Body of pancreas (tissue), 4 donors: ENCODE measurements at places on chromosomes 2 and 18. TPM values are rescaled to one million over a fixed set of nuclear protein-coding genes. Genes with fewer than 3 reads are reported as not detected.

L3MBTL4 gene
- 11.2 TPM for total RNA-seq

TEX44 gene
- not detected for total RNA-seq

STPG4 gene
- total RNA-seq: not detected

ALPI gene
- total RNA-seq: not detected

- DNase-seq: no peak
These were observed 20.5 kb downstream of the SETBP1 start for GRCh38 chr18:44701227-44701626.

- no peak for DNase-seq
These were observed 34.7 kb downstream of the TRABD2A start for GRCh38 chr2:84846041-84846663.

GRCh38 chr2:7803515-7803914 is 878.3 kb upstream of the ID2 start:
- no peak for DNase-seq

- no peak for DNase-seq
These were observed 12.5 kb downstream of the UBE2F start for GRCh38 chr2:237979331-237979730.

- DNase-seq: no peak
These were observed 204 bp downstream of the TXNDC2 start for GRCh38 chr18:9886005-9886348.

- no peak for DNase-seq
These were observed 15.2 kb upstream of the CETN1 start for GRCh38 chr18:564708-565561.

- DNase-seq: no peak
These were observed 35.4 kb downstream of the TOGARAM2 start for GRCh38 chr2:29016504-29016903.

DNA sequence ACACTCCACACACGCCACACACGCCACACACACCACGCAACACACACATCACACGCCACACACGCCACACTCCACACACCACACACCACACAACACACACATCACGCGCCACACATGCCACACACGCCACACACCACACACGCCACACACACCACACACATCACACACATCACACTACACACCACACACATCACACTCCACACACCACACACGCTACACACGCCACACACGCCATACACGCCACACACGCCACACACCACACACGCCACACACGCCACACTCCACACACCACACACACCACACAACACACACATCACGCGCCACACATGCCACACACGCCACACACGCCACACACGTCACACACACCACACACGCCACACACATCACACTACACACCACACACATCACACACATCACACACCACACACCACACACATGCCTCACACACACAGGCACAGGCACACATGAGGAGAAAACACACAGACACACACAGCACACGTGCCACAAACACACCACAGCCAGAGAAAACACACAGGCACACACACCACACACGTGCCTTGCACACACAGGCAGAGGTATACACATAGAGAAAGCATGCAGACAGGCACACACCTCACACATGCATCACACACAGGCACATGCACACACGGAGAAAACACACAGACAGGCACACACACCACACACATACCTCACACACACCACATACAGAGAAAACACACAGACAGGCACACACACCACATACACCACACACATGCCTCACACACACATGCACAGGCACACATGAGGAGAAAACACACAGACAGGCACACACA is 241.5 kb upstream of the MYT1L start:
- DNase-seq: no peak

GRCh38 chr18:41391616-41392595 is 563.1 kb upstream of the PIK3C3 start:
- DNase-seq: peak; percentile 14

GRCh38 chr2:95530734-95531133 is 46.2 kb upstream of the TRIM43B start:
- no peak for DNase-seq
